ENCODE measurements at places on chromosomes 7 and 10.

DNA sequence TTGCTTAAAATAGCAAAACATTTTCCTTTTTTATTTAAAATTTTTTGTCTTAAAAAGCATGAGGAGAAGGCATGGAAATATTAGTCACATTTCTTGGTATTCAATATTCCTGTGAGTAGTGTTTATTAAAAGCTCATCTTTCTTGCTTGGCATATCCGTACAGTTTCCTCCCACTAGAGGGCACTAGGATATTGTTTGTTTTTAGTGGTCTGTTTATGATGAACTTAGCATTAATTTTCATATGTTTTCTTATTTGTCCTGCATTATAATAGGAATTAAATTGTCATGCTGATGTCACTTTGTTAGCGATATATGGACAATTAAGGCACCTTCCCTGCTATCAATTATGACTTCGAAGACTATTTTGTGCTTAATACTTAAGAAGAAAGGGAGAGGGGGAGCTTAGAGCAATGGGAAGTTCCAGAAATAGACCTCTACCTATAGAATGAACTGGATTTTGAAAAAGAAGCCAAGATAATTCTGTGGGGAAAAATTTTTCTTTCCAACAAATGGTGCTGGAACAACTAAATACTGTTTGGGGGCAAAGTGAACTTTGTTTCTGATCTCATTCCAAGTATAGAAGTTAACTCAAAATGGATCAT is 91.0 kb upstream of the STRIP2 start:
- DNase-seq = no peak

DNA sequence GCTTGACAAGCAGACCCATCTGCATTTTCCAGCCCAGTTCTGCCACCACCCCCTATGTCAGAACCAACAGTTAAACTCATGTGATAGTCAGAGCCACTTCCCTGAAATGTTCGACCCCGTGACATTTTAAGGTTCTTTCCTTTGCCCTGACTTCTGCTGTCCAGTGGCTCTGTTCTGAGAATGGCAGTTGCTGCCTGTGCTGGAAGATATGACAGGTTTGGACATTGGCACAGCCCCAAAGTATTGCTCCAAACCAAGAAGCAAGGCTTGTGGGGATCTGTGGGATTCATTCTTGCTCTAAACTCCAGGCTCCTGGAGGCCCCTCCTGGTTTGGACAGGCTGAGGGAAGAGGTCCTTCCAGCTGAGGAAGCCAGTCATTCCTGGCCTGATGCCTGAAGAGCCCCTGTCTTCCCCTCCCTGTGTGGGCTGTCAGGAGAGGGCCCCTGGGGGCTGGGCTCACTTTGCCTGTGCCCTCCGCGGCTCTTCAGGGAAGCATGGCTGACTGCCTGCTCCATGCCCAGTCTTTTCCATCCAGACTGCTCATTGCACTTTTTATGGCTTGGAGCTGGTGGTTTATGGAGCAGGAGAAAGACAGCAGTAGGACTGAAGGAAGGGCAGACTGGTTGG is 138.0 kb downstream of the CDH23 start:
- no peak for DNase-seq

DNA sequence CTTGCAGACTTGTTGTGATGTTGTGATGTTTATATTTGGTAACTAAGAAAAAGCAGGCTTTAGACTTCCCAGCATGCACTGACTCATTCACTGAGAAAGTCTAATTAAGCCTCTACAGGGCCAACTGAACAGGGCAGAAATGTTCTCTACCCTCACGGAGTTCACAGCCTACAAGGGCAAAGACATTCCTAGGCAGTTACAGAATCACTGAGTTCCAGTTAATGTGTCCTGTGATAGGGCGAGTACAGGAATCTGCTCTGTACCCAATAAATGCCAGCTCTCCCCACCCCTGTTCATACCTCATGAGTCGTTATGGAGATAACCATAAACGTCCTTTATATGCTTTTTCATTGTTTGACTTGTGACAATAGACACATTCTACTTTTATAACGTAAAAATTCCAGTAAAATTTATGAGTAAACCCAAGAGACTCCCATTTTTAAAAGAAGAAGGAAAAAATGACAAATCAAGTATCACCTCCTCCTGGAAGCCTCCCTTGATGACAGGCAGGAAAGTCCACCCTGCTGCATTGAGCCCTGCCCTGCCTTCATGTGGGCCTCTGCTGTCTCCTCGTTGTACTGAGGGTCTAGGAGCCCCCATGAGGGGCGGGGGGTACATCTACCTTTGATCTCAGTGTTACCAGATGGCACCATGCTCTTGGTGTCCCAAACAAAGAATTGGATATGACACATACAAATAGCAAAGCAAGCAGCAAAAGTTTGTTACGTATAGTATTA is 14.3 kb downstream of the MUC12 start:
- DNase-seq = no peak

- peak; percentile 15 for DNase-seq
Observed at GRCh38 chr7:66043681-66044497, 31.7 kb upstream of the ASL start.

DNA sequence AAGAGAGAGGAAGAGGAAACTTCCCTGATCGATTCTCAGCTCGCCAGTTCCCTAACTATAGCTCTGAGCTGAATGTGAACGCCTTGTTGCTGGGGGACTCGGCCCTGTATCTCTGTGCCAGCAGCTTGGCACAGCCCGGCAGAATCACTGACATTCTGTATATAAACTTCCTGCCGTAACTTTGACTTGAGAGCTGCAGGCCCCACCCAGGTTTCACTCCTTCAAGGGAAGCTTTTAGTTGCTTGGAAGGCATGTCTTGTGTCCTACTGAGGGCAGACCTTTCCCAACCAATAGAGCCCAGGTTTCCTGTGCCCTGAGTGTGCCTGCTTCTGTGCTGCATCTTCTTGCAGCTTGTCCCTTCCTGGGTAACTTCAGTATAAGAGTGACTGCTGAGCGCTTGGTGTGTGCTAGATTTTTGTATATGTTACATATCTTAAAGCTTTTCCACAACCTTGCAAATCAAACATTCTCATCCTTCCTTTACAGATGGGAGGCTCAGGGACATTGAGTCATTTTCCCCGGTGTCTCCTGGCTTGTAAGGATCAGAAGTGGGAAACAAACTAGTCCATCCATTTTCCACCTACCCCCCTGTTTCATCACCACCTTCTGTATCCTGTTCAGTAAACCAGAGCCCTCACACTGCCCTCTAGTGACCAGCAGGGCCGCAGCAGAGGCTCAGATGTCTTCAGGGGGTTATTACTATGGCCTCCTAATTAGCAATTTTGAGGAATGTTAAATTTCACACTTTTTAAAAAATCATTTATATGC is 225.2 kb upstream of the PRSS58 start:
- DNase-seq = no peak

GRCh38 chr10:3323865-3324498 is 151.4 kb upstream of the PITRM1 start:
- no peak for DNase-seq

- no peak for DNase-seq
Observed at GRCh38 chr7:77662869-77663268, 33.4 kb upstream of the RSBN1L start.

DNA sequence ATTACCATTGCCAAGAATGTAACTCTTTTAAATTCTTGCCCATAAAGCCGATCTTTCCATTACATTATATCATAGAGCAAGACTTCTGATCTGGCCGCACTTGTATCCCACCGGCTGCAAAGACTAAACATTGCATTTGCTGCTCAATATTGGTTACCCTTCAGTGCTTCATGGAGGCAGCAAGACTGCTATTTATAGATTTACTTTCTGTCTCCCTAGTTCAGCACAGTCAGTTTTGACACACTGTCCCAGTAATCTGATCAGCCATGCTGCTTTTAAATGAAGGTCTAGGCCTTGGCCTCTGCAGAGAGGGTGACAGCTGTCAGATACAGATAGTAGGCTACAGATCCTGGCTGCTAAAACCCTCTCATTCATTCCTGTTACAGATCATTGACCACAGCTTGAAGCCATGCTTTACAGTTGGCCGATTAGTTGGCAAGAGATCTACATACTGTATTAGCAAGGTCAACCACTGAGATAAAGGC is 562.6 kb upstream of the GALNT17 start:
- no peak for DNase-seq

DNA sequence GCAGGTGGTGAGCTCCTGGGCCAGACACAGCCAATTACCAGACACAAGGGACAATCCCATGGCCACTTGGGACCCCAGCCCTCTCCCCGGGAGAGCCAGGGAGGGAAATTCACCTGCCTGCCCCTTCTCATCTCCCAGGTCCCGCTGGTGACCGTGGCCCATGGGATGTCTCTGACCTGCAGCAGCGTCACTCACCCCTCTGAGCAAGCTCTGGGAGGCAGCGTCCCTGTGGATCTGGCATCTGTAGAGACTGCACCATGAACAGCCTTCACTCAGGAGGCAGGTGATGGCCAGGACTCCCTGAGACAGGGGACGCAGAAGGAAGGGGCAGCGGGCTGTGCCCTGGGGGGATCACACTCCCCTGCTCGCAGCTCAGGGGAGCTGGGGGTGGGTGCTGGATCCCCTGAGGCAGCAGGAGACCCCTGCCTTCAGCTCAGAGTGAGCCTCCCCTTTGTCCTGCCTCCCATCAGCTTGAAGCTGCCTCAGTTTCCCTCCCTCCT is 90.8 kb downstream of the FOXL3 start:
- DNase-seq = no peak

DNA sequence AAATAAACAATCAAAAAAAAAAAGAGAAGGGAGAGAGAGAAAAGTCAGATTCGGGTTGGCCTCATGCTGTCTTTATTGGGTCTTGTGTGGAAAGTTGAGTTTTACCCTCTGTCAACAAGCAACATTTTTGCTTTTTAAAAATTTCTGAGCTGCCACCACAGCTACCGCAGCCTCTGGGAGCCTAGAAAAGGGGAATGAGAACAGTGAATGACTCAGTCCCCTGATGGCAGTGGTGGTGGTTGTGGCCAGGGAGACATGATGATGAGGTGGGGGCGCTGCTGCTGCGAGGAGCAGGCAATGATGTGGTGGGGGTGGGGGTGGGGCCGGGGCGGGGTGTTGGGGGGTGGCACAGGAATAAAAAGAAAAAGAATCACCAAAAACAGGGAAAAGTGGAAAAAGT is 20.0 kb upstream of the CREB3L2 start:
- DNase-seq = no peak

DNA sequence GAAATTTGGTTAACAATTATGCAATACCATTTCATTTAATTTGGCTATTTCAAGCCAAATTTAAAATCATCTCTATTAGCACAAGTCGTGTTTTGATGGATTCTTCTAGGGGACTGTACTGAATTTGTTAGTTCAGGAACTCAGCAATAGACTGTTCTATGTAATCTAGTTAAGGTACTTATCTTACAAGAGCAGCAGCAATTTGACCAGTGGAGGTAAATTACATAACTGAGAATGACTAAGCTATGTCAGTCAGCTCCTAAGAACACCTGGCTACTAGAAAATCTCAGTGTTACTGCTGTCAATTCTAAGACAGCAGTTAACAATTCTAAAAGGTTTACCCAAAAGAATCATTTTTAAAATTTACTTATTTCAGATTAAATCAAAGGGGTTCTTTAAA is 513.9 kb upstream of the ZWINT start:
- DNase-seq = no peak

GRCh38 chr7:7566651-7567611 is at the start of gene MIOS:
TSS of gene MIOS (plus strand) at chr7:7566884. CDS start at chr7:7572476, 5,592 bp downstream.
- peak; percentile 76 for DNase-seq

DNA sequence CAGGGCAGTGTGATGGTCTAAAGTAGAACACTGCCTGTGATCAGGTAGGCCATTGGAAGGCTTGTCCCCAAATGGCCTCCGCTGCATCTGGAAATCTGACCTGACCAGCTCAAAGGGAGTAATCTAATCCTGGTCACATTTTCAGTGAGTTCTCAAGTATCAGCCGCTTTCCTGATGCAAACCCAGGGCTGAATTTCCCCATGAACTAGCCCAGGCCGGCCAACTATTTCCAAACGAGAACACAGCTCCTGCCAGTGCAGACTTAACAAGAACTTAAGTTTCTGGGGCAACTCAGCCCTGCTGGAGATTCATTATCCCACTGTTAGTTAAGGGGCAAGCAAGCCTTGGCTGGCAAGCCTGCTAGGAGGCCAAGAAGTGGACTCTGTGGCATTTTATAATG is 59.6 kb upstream of the FAM180A start:
- no peak for DNase-seq

- DNase-seq = no peak
Observed at GRCh38 chr7:41305001-41305400, 397.9 kb downstream of the INHBA start.

DNA sequence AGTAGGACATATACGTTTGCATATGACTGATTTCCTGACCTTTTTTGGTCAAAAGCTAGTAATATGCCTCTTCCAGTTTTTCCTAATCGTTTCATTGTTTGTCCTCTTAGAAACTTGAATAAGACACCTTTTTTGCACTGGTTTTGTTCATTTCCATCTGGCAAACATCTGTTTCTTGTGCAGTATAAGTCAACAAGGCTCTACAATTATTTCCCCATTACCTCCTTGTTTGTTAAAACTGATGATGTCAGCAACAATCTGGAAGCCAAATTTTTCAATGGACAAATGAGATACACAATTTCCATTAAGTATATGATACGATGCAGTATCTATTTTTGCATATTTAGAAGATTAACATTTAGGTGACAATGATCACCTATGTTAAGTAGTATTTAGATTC is 148.8 kb downstream of the NRBF2 start:
- no peak for DNase-seq

DNA sequence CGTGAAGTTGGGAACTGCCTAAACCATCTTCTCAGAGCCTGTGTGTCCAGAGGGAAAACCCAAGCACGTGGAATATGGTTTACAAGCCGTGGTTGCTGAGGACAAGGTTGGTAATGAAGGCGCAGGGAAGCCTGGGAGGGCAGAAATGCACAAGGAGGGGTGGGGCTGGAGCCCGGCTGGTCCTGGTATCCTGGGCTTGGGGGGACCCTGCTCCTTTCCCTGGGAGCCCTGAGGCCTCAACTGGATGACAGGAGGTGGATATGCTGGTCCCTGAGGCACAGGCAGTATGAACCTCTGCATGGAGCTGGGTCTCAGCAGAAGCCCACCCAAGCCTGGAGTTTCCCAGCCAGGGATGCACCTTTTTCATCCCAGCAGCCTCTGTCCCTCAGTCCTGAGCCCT is 80.3 kb upstream of the RET start:
- no peak for DNase-seq

DNA sequence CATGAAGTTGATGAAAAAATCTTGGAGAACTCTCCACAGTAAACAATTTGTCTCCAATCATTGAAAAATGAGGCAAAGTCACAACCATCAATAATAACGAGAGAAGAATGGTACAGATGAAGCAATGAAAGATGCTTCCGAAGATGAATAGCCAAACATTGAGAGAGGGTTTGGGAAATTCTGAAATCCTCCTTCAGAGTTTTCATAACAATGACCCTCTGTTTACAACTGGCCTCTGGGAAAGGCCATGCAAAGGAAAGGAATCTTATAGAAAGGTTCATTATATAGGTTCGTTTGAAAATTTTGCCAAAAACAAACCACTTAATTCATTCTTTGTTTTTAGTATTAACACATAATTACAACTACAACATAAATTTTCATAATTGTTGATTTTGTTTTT is 166.5 kb downstream of the ABCA13 start:
- DNase-seq = no peak

GRCh38 chr7:3318874-3319273 is 17.8 kb downstream of the SDK1 start:
- DNase-seq = no peak

Data from stimulated activated CD4-positive, alpha-beta T cell treated with anti-CD3 and anti-CD28 coated beads, TNF-alpha, amount 100 ng/mL, for 24 hours (primary cell).